Activated CD4-positive, alpha-beta memory T cell treated with anti-CD3 and anti-CD28 coated beads, Interleukin-2, amount 10 ng/mL, durations not matched to agents 7 days and 5 days (primary cell): ENCODE measurements at places on chromosomes 1 and 21. TPM values are rescaled to one million over a fixed set of nuclear protein-coding genes. Genes with fewer than 3 reads are reported as not detected.

DNA sequence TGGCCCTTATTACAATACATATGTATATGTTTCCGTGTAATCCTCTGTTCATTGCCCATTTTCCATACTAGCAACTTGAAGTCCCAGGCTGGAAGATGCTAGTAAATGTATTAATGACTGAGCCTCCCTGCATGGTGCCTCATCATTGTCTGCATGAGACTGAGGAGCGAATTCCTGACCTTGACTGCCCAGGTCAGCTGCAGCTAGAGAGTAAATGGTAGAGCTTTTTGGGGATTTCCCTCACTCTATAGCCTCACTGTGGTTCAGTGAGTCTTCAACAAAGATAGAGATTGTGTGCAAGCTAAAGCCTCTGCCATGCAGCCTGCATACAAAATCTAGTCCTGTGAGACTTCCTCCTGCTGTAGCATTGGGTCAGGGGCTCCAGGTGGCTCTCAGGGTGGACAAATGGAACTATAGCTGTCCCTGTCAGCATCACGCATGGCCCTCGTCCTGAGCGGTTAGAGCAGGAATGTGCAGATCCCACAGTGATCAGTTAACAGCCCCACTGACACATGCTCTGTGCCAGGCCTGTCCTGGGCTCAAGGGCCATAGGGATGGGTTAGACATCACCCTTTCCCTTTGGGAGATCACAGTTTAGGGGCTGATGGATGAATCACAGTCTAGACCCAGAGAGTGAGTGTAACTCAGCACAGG is 741.7 kb downstream of the MATN1 start:
- no peak for DNase-seq

- no peak for DNase-seq
These were observed 222.6 kb upstream of the DPYD start for GRCh38 chr1:98143403-98143802.

DNA sequence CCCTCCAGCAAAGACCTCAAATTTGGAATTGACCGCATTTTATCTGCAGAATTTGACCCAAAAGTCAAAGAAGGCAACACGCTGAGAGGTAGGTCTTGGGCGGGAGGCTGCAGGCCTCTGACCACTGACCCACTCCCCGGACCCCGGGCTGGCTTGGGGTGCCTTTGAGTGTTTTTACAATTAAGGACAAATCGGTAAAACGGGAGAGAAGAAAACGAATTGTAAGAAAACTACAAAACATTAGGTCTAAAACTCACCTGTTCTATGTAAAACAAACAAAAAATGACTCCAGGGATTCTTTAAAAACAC is 1.1 kb downstream of the HLX start:
- DNase-seq = no peak

DNA sequence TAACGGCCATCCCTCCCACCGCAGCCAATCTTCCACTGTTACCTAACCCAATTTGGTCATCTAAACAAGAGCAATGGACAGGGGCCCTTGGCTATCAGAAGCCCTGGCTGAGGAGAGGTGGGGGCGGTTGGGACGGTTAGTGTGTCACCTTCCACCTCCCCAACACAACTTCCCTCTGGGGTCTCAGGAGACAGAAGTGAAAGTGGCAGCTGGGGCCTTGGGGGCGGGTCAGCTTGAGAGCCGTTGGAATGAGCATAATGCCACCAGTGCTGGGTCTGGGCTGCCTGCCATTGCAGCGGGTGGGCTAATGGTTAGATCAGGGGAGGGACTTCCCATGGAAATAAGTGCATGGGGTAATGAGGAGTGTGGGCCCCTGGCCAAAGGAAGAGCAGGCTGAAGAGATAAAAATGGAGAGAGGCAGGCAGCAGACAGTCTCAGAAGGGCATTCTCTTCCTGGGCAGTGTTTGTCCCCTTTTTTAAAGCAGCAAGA is 7.9 kb downstream of the MEF2D start:
- no peak for DNase-seq

DNA sequence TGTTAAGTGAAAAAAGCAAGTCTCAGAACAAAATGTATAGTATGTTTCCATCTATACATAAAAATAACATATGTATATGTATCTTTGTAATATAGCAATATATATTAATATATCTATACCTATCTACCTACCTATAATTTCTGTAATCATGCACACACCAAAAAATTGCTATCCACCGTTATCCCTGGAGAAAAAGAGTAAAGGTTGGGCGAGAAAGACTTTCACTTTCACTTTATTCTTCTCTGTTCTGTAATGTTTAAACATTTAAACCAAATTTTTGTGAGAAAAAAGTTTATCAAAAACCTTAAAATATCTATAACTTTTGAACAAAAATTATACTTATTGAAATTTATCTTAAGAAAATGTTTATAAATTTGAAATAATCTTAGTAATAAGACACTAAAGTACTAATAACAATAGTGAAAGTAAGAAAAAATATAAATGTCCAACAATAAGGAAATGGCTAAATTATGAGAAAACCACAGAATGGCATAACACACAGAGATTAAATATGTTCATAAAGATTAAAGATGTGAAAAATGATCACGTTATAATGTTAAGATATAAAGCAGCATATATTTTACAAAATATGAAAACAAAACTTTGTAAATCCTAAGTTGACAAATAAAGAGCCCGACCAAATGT is 74.0 kb upstream of the LRRC53 start:
- DNase-seq = no peak

DNA sequence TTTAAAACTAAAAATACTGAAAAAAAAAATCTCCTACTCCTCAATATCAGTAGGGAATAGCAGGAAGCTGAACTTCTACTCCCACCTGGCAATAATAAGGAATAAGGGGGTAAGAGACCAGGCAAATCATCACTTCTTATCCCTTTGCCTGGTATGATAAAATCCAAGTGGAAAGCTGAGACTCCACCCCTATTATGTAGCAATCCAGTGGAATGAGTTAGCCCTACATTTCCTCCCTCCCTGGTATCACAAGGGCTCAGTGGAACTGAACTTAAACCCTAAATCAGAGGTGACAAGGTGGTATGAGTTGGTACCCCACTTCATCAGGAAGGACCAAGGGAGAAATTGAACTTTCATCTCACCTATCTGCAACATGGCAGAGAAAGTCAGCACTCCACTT is 25.7 kb downstream of the TRIM33 start:
- DNase-seq = no peak

DNASE2B gene
- not detected for total RNA-seq

GPR161 gene
- total RNA-seq = 0.65 TPM
